Uterus (tissue), 4 donors: ENCODE measurements at places on chromosomes 3 and 15. TPM values are rescaled to one million over a fixed set of nuclear protein-coding genes. Genes with fewer than 3 reads are reported as not detected.

DNA sequence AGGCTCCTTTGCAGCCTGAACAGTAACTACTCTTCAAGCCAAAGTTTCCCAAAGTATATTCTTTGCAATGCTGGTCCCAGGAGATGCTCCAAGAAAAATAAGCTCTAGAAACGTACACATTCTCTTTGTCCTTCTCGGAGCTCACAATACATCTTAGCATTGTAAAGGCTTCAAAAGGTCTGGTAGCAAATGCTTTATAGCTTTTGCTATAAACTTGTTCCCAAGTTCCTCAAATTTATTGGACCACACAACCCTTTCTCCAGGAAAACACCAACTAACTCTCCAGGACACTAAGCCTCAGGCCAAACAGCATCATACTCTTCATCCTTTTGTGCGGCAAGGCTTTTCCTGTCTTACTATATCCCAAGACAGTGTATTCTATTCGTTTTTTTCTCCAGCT is 455.6 kb upstream of the PROK2 start:
- H3K4me1 ChIP-seq, result no peaks in the 10 kb centered on the region
- no peaks in the 10 kb centered on the region for H3K36me3 ChIP-seq
- no peak overlapping the region for H3K27ac ChIP-seq
- DNase-seq, result no peak

DNA sequence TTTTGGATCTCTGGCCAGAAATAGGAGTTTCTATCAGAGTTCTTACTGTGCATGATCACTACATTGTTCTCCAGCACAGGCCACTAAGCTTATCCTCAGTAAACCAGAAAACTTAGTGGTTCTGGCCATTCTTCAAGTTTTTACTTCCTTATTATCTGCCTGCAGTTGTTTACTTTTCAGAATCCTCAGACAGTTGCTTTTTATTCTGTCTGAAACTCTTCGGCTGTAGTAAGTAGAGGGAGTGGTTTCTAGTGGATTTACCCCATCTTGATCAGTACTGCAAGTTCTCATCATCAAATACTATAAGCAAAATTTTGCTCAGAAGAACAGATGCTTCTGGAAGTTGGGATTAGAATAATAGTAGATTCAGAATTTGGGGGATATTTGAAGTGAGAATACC is 193.0 kb upstream of the RARB start:
- H3K36me3 ChIP-seq, result no peaks in the 10 kb centered on the region
- no peaks in the 10 kb centered on the region for H3K4me1 ChIP-seq
- DNase-seq, result no peak
- no peak overlapping the region for H3K4me3 ChIP-seq
- H3K27me3 ChIP-seq, result no peaks in the 10 kb centered on the region
- H3K27ac ChIP-seq, result no peak overlapping the region

GRCh38 chr15:73001840-73002239 is 50.4 kb upstream of the NEO1 start:
- no peaks in the 10 kb centered on the region for H3K36me3 ChIP-seq
- H3K27ac ChIP-seq, result no peak overlapping the region
- no peaks in the 10 kb centered on the region for H3K27me3 ChIP-seq
- H3K4me3 ChIP-seq, result no peak overlapping the region

TUBGCP4 gene
- total RNA-seq, result 20.2 TPM

SNAPC5 gene
- 21.7 TPM for total RNA-seq
